ENCODE measurements at places on chromosomes 16 and 17.

DNA sequence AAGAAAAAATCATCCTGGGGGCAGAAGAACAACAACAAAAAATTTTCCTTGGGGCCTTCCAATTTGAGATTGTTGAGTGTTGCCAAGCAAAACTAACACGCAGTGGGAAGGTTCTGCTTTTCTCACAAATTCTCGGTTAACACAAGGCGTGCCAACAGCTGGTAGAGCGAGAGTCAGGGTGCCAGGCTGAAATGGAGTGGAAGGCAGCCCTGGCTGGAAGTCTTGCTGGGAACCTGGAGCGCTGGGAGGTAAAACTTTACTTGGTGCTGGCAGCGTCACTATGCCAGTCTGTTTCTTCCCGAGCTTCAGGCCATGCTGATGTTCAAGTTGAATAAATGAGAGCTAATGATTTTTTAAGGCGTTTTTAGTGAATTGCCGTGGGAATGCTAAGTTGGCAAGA is 189.4 kb downstream of the WWOX start:
- no peak for DNase-seq

GRCh38 chr16:81920498-81920897 is 90.8 kb downstream of the SDR42E1 start:
- DNase-seq = no peak

- DNase-seq = no peak
Measured at GRCh38 chr17:21250854-21251253, 2.4 kb downstream of the NATD1 start.

DNA sequence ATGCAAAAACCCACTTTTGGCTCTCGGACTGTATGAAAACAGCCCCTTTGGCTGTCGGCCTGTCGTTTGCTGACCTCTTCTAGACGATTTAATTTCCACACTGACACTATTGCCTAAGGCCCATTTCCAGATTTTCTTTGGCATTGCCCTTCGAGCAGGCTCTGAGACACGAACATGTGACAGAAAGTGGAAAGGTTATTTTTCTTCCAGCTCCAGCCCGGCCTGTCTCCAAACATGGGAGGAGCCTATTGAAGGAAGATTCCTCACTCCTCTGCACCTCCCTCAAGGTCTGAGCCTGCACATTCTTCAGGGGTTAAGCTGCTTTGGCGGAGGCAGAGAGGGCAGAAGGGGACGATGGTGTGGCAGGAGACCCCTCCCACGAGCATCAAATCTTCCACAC is 85.9 kb upstream of the FOXF1 start:
- DNase-seq = no peak

DNA sequence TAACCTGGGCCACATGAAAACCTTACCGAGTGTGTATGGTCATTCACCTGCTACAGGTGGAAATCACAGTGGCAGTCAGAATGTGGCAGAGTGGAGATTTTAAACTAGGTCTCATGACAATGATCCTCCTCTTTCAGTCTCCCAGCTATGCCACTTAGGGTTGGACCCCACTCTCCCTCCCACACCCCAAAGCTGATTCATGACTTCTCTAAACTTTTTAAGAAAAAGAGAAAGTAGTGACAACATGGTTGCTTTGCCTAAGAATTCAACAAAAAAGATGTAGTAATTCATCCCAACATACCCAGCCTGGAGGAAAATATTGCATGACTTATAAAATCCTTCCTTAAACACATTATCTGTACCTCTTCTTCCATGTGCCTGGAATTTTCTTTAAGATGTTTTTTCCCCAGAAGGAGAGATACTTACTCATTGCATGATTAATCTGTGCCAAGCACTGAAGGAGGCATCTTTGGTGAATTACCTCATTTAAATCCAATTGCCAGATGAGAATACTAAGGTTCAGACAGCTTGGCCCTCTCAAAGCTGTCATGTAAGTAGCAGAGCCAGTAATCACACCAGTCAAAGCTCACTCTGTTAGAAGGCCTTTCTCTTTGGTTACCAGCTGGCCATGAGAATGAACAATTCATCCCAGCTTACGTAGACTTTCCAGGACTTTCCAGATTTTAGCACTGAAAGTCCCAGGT is 119.9 kb downstream of the COPRS start:
- no peak for DNase-seq

GRCh38 chr16:27448532-27449433 is 46.8 kb downstream of the IL21R start:
- DNase-seq = no peak

DNA sequence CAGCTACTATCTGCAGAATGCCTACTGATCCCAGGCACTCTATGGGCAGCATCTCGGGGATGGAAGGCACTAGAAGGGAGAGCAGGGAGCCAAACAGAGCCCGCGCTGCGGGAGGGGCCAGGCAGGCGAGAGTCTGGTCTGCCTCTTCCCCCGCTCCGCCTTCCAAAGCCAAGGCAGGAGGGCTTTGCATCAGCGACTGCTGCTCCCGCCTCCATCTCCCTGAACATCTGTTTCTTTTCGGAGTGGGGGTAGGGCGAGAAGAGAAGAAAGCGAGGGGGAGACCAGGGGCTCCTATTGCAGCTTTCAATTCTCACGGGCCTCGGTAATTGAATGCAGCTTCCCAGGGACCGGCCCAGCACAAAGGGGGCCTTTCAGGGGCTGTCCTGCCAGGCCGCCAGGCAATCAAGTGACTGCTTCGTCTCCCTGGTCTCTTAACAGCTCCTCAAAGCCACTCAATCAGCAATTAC is 31.4 kb upstream of the CDC42EP4 start:
- no peak for DNase-seq

DNA sequence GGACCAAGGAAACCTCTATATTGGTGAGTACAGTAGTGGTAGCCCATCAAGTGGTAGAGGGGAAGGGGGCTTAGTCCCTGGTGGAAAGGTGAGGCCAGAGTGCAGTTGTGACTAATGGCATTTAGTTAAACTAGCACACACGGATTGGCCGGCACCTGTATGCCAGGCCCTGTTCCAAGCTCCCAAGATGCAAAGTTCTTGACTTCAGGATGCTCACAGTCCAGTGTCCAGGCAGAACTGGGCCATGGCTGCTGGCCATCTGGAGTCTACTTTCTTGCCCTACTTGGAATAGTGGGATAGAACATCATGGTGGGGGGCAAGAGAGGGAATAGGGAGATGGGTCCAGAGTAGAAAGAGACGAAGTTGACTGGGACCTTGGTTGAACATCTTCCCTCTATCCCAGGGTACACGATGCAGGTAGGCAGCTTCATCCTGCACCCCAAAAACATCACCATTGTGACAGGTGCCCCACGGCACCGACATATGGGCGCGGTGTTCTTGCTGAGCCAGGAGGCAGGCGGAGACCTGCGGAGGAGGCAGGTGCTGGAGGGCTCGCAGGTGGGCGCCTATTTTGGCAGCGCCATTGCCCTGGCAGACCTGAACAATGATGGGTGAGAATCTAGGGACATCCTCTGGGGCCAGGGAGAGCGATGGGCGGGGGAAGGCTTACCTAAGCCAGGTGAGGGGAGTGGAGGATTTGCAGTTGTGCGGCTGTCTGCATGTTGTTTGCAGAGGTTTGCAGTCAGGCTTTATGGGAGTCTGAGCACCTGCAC is 15.2 kb downstream of the ITGA3 start:
- no peak for DNase-seq

GRCh38 chr16:51696376-51696775 is 545.3 kb upstream of the SALL1 start:
- DNase-seq = no peak

GRCh38 chr17:70137451-70138230 is 31.7 kb upstream of the KCNJ2 start:
- DNase-seq = no peak

- no peak for DNase-seq
Measured at GRCh38 chr16:54106057-54106456, 180.5 kb downstream of the IRX3 start.

- no peak for DNase-seq
Measured at GRCh38 chr16:3578121-3578520, 918 bp upstream of the NLRC3 start.

DNA sequence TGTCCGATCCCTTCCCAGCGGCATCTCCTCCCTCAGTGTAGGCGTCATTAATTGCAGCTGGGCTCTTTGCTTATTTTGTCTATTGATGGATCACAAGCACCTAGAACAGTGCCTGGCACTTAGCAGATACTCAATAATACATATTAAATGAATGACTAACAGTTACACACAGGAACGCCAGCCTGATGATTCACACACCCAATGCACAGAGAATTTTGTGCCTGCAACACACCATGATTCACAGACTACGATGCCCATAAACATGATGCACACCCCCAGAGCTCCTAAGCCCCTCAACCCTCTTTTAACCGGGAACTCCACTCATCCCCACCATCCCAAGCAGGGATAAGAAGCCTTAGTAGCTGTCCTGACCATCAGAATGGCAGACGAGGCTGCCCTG is 66.6 kb upstream of the TMEM97 start:
- no peak for DNase-seq

DNA sequence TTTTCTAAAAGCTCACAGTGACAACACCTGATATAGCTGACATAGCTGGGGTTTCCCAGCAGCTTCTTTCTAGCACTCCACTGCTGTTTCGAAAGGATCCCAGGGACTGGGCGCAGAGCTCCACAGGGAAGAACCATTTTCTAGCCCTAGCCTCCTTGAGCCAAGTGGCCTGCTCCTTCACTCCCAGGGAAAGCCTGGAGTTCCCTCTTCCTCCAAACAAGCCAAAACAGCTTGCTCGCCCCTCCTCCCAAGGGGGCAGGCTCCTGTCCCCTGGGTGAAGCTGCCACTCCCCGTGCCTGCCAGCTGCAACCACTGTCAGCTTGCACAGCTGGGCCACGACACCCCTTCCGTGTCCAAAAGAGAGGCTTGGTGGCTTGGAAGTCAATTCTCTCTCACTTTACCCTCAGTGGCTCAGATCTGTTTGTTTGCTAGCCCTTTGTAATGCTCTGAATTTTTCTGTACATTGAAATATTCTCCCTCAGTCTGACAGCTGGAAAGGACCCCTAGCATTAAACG is 59.8 kb downstream of the CYTH1 start:
- no peak for DNase-seq

DNA sequence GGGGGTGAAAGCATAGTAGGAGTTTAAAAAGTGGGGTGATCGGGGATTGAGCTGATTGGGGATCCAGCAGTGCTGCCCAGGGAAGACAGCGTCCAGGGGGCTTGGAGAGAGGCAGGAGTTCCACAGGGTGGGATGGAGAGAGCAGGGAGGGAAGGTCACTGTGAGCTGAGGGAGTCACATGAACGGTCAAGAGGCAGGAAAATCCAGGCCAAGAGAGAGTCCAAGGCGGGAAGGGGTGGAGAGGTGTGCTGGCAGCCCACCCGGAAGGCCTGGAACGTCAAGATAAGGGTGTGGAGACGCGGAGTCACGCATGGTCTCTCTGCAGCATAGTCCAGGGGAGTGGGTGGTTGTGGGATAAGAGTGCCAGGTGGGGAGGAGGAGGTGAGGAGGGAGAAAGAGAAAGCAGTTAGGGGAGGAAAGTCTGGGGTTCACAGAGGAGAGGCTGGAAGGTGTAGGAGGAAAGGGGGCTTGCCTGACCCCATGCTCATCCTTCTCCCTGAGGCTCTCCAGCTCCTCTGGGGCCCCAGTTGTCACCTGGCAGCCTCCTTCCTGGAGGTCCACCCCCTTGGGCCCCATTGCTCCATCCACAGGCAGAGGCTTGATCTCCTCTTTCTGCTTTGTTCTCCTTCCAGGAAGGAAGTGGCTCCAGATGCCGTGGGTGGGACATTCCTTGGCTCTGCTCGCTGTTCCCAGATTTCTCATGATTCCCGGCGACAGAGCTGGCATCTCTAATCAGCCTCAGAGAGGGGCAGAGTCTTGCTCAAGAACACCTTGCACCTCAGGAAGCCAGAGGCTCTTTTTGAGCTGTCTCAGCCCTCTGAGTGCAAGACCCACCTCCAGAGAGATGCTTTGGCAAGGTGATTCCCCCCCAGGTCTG is 28.7 kb downstream of the CCR7 start:
- DNase-seq = no peak

GRCh38 chr16:46688101-46688653 is 801 bp downstream of the VPS35 start:
- DNase-seq = no peak

GRCh38 chr17:72361892-72362291 is 241.1 kb downstream of the SOX9 start:
- DNase-seq = no peak

DNA sequence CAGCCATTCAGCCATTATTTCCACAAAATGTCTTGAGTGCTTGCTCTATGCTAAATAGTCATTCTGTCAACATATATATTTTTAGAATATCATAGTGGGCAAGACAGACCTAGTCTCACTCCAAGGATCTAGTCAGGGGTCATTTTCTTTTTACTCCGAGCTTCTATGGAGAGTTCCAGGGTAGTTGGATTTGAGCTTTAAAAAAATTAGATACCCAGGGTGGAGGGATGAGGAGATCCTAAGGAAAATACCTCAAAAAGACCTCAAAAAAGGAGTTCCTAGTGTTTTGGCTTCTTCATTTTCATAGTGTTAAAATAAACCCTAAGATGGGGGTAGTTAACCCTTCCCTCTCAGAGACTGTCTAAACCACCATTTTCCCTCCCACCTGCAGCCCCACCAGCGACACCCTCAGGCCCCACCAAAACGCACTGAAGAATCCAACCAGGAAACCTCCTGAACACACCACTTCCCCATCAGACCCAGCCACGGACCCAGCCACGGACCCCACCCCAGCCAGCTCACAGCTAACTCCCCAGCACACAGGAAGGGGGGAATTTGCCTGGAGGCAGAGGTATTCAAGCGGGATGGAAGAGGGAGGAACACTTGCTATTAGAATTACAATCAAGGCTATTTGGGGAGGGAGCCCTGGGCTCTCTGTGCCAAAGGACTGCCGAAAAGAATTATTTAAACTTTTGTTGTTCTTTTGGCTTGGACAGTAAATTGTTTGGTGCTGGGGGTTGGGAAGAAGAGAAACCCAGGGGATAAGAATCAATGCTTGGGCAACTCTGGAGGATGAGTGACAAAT is 2.2 kb downstream of the ETV4 start:
- DNase-seq = no peak

- DNase-seq = no peak
Measured at GRCh38 chr16:54242199-54242598, 44.4 kb downstream of the IRX3 start.

GRCh38 chr17:70938336-70938735 is 769.0 kb downstream of the KCNJ2 start:
- no peak for DNase-seq

- DNase-seq = no peak
Measured at GRCh38 chr16:54722210-54722676, 208.4 kb upstream of the IRX5 start.

GRCh38 chr17:37708008-37708615 is 36.7 kb downstream of the HNF1B start:
- DNase-seq = no peak

DNA sequence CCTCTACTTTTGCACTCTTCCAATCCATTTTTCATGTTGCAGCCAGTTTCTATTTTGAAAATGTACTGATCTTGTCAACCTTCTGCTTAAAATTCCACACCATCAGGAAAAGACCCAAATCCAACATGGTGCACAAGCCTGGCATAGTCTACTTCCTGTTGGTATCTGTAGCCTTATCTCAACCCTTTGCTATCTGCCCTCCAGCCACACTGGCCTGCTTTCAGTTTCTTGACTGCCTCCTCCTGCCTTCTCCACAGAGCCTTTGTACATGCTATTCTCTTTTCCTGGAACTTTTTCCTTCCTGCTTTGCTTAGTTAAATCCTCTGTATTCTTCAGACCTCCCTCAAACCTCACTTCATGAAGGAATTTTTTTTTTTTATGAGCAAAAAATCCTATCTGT is 31.5 kb downstream of the NLRP1 start:
- DNase-seq = no peak

All from stimulated activated CD8-positive, alpha-beta memory T cell treated with anti-CD3 and anti-CD28 coated beads, Interleukin-4, amount 100 ng/mL, for 24 hours (primary cell).